ENCODE measurements at places on chromosomes 16 and 17. TPM values are rescaled to one million over a fixed set of nuclear protein-coding genes. Genes with fewer than 3 reads are reported as not detected.

DNA sequence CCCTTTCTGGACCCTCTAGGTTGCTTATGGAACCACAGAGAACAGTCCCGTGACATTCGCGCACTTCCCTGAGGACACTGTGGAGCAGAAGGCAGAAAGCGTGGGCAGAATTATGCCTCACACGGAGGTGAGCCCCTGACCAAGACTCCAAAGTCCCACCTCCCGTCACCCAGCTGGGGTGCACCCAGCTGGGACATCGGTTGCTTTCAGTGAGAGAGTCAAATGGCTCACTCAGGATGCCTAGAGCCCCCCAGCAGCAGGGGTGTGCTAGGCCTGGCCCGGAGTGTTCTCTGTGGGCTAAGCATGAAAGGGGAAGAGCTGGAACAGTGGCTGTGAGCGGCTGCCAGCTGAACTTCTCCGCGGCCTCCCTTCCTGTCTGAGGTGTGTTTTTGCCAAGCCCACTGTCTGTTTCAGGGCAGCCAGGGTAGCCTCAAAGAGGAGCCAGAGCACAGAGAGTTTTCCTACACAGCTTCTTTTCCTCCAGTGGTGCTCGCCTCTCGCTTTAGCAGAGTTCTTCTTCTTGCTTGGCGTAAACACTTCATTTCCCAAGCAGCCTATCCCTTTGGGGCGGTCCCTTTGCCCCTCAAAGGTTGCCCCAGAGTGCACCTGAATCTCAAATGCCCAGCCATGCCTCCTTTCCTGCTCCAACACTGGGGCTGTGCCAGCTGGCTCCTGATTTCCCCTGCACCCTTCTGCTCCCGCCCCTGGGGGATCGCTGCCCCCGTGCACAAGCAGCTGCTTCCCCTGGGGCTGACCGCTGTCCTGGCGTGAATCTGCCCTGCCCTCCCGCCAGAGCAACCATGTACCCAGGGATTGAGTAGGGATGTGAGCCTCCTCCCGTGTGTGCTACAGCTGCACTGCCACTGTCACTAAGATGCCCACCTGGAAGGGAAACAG, 2.6 kb upstream of the CHAD start:
- no peak for DNase-seq

DNA sequence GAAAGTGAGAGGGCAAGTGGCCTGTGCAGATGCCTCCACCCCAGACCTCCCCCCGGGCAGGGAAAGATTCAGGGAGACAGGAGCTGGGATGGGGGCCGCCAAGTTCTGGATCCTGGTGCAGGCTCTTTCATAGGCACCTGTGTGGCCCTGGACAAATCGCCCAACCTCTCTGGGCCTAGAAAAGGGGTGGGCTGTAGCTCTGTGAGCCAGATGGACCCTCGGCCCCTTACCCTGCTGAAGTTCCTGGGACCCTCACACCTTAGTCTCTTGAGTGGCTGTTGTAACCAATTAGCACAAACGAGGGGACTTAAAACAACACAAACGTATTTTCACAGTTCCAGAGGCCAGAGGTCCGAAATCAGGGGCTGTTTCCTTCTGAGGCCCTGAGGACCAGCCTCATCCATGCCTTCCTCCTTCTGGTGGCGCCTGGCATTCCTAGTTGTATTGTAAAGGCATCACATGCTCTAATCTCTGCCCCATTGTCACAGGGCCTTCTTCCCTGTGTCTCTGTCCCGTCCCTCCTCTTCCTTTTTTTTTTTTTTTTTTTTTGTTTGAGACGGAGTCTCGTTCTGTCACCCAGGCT, 352.6 kb downstream of the SEC14L1 start:
- DNase-seq: no peak

- no peak for DNase-seq
Measured at GRCh38 chr16:17129971-17130370, 340.8 kb downstream of the XYLT1 start.

DNA sequence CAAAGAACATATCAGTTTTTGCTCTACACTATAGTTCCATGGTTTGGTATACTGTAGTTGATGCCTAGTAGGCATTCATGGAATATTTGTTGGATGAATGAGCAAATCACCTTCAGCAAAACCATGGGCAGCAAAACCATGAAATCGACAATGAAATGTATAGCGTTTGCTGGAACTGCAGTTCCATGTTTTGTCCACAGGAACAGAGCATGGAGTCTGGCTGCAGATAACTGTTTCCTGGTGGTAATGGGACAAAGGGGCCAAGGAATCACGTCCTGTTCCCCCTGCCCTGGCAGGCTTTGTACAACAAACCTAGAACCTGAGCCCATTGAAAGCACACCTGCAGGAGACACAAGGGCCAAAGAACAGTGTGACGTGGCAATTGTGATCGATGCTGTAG, 101.1 kb downstream of the USP31 start:
- no peak for DNase-seq

- DNase-seq: no peak
Measured at GRCh38 chr16:86353148-86353547, 157.2 kb upstream of the FOXF1 start.

GRCh38 chr17:14935845-14936485, 329.2 kb downstream of the PMP22 start:
- DNase-seq: no peak

DNA sequence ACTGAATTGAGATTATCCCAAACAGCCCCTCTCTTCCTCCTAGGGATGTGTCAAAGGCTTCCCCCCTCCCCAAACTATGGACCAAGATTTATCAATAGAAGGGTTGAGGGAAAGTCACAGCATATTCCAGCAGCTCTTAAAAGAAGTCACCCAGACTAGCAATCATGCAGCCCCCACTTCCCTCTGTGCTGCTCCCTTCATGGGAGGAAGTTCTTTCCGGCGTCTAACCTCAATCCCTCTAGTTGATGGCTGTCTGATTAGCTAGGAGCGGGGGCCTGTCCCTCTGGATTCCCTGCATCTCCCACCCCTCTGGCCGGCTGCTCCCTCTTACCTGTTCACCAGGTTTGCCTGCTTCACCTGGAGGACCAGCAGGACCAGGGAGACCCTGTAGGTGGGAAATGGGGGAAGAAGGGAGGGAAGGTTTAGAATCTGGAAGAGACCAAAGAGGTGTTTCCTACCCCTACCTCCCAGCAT, 9.2 kb downstream of the COL1A1 start:
- no peak for DNase-seq

DNA sequence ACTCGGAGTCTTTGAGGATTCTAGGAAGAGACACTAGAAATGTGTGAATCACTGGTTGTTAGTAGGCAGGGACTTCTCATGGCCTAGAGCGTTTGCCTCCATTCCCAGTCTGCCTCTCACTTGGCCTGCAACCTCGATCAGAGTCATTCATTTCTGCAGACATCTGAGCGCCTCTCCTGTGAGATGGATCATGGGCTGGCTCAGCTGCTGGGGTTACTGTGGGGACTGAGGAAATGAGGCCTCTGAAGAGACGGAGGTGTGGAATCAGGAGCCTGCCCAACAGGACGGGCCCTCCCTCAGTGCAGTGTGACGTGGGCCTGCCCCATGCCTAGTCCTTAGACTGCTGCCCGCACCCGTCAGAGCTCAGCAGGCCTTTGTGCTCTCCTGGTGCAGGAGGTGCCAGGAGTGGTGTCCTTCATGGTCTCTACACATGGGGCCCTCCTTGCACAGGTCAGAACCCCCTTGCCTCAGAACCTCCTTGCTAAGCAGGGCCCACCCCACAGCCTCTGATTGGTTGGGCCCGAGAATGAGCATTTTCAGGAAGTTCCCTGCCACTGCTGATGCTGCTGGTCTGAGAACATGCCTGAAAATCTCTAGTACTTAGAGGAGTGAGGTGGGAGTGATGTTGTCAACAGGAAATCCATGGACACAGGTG, 99.4 kb downstream of the NPIPB11 start:
- no peak for DNase-seq

GRCh38 chr16:56530872-56531271, 11.0 kb upstream of the BBS2 start:
- peak; percentile 22 for DNase-seq

DNA sequence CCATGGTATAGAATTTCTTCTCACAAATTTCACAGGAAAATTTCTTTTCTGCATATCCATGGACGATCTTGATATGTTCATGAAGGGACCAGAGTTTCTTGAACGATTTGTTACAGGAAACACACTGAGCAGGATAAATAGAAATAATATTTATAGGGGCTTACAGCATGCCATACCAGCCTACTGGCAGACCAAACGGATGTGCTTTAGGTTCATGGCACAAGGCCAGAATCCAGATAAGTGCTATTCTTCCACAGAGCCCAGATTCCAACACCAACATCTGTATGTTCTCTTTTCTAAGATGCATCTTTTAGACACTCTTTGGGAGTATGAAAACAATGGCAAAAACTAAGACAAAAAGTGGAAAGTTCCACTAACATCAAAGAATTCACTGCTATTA, 49.3 kb downstream of the ZNF652 start:
- no peak for DNase-seq

DNA sequence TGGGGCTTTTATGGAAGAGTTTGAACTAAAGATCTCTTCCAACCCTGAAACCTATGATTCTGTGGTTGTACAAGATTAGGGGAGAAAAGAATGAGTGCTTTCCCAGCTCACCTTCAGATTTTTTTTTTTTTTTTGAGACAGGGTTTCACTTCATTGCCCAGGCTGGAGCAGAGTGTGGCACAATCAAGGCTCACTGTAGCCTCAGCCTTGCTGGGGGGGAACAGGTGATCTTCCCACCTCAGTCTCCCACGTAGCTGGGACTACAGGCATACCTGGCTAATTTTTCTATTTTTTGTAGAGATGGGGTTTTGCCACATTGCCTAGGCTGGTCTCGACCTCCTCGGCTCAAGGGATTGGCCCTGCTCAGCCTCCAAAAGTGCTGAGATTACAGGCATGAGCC, 21.8 kb upstream of the ITGB3 start:
- DNase-seq: no peak

DNA sequence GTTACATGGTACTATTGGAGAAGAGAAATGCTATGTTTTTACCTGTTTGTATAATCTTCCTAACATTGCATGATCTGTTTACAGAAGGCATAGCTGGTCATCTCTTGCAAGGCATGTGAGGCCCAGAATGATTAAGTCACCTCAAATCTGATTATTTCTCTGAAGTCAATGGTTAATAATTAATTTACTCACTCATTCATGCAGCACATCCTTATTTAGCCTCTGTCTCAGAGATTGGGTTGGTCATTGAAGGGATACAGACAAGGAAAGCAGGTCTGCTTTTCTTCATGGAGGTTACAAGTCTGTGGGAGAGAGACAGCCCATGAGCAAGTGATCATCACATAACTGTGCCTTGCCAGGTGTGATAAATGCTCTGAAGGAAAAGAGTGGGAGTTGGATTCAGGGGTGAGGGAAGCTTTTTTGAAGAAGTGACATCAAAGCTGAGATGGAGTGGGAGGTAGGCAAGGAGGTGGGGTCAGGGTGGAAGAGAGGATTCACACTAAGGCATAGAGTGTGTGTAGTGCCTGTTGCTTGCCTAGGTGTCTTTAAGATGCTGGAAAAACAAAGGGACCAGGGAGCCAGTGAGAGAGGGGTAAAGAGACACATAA, 16.3 kb upstream of the RBFOX1 start:
- DNase-seq: no peak

GRCh38 chr16:4537376-4538343, 913 bp downstream of the CDIP1 start:
- no peak for DNase-seq

DNA sequence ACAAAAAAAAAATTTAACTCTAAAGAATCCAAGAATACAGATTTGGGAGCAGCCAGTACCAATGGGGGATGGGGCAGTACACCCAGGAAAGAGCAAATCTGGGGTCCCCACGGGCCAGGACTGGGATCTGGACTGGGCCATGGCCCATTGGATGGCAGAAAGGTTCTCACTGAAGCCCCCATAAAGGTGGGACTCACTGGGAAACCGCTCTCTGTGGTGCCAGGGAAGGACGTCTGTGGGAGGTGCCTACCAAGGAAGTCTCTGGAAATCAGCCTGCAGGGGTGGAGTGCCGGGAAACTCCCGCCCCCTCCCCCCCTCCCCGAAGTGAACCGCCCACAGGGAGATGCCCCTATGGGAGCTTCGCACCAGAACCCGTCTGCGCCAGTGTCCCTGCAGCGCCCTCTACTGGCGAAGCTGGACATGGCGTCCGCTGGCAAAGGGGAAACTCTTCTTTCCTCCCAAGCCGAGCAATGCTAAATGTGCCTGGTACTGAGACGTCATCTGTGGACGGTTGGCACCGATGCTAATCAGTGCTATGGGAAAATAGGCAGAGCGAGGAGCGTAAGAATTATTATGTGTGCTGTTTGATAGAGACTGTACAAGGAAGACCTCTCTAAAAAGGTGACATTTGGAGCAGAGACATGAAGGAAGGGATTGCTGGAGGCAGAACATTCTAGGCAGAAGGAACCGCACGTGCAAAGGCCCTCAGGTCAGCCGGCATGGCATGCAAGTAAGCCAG, 671.1 kb downstream of the WWOX start:
- DNase-seq: peak; percentile 82

Gene NXPH3
- 2.9 TPM for total RNA-seq
